ENCODE measurements at places on chromosomes 11 and 22. TPM values are rescaled to one million over a fixed set of nuclear protein-coding genes. Genes with fewer than 3 reads are reported as not detected.

MN1 gene
- 27.2 TPM for total RNA-seq

KCNA4 gene
- 1.3 TPM for total RNA-seq

INS gene
- total RNA-seq: not detected

DNA sequence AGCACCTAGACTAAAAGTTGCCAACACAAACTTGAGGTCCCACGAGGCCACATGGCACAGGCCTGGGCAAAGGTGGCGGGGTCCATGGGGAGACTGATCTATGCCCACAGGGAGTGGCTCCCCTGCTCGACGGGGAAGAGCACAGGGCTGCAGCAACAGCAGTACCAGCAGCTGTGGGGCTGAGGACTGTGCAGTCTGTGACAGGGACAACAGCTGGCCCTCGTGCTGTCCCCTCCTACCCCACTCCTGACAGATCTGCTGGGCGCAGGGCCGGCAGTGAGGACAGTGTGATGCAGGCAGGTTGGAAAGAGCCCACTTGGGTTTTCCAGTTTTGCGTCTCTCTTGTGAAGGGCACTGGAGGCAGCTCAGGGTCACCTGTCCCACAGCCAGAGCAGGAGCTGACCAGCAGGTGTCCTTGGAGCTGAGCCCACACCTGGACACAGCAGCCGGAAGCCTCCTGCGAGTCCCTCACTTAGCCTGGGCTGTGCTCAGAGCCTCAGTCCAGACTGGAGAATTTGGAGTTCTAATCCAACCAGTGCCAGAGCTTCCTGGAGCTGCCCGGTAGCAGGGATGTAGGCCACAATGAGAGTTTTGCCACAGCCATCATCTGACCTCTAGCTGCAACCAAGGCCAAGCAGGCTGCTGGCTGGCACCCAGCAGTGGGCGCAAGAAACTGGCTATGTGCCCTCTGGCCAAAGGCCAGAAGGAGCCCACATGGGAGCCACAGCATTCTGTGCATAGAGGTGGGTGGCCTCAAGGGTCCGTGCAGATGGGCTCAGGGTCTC is 3.6 kb upstream of the GAS2L1 start:
- H3K4me1 ChIP-seq: peaks cover 13% of the 10 kb centered on the region
- H3K27ac ChIP-seq: no peak overlapping the region
- H3K27me3 ChIP-seq: peaks cover 8% of the 10 kb centered on the region
- H3K36me3 ChIP-seq: no peaks in the 10 kb centered on the region

DNA sequence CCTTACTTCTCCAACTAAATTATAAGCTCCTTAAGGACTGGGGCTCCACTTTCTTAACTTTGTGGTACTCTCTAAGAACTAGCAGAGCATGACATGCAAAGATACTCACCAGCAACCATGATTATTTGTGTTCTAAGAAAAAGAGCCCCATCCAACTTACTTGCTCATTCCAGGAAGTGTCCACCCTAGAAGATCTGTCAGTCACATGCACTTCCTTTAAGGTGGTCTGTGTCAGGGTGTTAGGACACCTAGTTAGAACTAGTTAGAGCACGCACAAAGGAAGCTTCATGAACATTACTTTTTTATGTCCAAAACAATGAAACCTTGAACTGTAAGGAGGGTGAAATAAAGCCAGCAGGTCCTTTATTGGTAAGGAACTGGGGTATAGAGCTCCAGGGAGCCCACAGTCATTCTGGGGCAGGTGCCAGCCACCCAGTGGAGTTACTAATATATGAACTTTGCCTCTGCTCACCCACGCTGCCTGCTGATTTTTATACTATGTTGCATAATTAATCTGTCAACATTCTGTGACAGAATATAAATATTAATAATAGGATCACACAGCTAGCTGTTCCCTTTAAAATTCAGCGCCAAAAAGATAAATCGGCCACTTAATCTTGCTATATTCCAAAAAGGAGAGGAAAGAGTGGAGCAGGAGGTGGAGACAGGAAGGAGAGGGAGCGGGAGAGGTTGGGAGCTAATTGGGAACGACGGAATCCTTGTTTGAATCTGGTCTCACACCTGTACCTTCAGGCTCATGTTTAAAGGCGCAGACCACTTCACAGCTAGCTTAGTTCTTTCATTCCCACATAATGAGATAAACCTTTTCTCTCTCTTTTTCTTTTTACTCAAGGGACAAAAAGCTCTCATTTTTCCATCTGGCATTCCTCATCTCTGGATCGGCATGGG is 755.0 kb downstream of the OPCML start:
- H3K27ac ChIP-seq: no peak overlapping the region
- H3K4me3 ChIP-seq: no peak overlapping the region
- DNase-seq: no peak
- H3K27me3 ChIP-seq: no peaks in the 10 kb centered on the region
- H3K36me3 ChIP-seq: no peaks in the 10 kb centered on the region

DNA sequence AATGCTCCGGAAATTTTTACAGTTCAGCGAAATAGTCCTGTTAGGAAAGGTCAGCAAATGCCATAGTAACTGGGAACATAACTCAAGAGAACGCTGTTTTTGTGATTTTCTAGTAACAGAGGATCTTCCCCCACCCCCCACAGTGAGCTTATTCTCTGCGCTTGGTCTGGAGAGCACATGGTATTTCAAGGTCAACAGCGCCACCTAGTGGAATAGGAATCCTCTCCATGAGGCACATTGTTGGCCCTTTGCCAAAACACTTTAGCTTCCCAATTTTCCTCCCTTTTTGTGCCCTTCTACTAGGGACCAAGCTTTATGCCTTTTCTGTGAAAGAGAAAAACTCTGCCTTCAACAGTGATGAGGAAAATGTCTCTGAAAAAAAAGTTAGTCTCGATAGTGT is 13.2 kb upstream of the OR4C12 start:
- H3K4me3 ChIP-seq: no peak overlapping the region
- H3K36me3 ChIP-seq: no peaks in the 10 kb centered on the region
- no peaks in the 10 kb centered on the region for H3K4me1 ChIP-seq
- H3K27ac ChIP-seq: no peak overlapping the region
- peak; percentile 45 for DNase-seq

GRCh38 chr22:49724030-49724892 is 103.4 kb downstream of the BRD1 start:
- peak overlapping the region; percentile 43 for H3K4me3 ChIP-seq
- no peaks in the 10 kb centered on the region for H3K4me1 ChIP-seq
- no peak overlapping the region for H3K27ac ChIP-seq

DNA sequence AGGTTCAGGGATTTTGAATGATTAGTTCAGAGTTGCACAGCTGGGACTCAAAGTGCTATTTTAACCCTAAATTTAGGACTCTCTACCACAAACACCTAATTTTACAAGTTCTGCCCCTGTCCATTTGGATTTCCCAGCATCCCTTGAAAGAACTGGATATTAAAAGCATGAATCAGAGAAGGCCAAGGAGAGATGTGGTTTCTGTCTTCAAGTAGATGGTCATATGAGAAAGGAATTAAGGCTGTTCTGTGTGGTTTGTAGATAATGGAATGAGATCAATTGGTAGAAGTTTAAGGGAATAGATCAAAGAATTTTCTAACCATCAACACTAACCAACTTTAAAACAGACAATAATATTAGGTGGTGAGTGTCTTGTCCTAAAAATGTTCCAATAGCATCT is 106.4 kb upstream of the TENM4 start:
- no peak for DNase-seq
- H3K4me1 ChIP-seq: peaks cover 21% of the 10 kb centered on the region
- no peak overlapping the region for H3K4me3 ChIP-seq

DNA sequence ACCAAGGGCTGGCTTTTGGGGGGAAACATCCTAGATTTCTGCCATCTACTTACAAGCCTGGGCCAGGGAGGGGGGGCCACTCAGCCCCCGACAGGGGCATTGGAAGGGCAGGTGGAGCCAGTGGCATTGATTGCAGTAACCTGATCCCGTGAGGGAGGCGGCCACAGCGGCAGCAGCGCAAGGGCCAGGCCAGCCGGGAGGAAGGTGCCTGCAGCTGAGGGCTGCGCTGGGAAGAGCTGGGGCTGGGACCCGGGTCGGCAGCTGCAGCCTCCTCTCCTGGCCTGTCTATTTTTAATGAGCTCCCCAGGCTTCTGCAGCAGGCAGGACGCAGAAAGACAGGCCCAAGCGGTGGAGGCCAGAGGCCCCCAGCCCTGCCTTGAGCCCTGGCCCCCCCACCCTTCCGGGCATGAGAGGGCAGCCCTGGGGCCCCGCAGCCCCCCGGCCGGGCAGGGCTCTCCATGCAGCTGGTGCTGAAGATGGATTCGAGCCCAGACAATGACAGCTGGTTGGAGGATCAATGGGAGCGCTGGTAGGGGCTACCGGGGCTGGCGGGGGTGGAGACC is 10.6 kb downstream of the FREY1 start:
- H3K4me1 ChIP-seq: peaks cover 37% of the 10 kb centered on the region
- H3K4me3 ChIP-seq: peak overlapping the region; percentile 30
- H3K27me3 ChIP-seq: peaks cover 12% of the 10 kb centered on the region
- DNase-seq: peak; percentile 84

GRIK4 gene
- 0.68 TPM for total RNA-seq

- H3K27ac ChIP-seq: no peak overlapping the region
- no peaks in the 10 kb centered on the region for H3K27me3 ChIP-seq
- no peak overlapping the region for H3K4me3 ChIP-seq
- no peaks in the 10 kb centered on the region for H3K36me3 ChIP-seq
- DNase-seq: no peak
Measured at GRCh38 chr11:112455791-112456190, 195.1 kb upstream of the PLET1 start.

CNIH2 gene
- 5.7 TPM for total RNA-seq

CARD10 gene
- 1.5 TPM for total RNA-seq

DNA sequence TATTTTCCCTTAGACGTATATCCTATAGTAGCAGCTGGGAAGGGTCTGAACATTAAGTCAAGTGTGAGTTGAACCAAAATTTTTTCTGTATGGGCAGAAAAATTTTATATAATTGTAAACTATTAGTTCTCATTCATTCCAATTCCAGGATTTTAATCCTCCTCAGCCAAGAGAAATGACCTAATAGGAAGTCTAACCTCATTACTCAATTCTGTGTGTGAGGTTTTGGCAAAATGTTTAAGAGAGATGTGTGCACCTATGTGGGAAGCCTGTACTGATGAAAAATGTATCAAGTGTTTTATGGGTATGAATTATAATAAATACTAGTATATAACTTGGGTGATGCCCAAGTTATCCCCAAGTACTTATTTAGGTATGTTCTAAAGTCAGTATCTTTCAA is 311.6 kb upstream of the PITPNB start:
- peaks cover 24% of the 10 kb centered on the region for H3K4me1 ChIP-seq
- DNase-seq: no peak
- H3K27me3 ChIP-seq: no peaks in the 10 kb centered on the region
- no peak overlapping the region for H3K4me3 ChIP-seq
- no peak overlapping the region for H3K27ac ChIP-seq
- no peaks in the 10 kb centered on the region for H3K36me3 ChIP-seq

CRYAB gene
- total RNA-seq: not detected

- H3K27me3 ChIP-seq: no peaks in the 10 kb centered on the region
- no peaks in the 10 kb centered on the region for H3K36me3 ChIP-seq
- no peak overlapping the region for H3K4me3 ChIP-seq
- DNase-seq: no peak
Measured at GRCh38 chr11:71551711-71552110, 3.5 kb downstream of the KRTAP5-9 start.

DNA sequence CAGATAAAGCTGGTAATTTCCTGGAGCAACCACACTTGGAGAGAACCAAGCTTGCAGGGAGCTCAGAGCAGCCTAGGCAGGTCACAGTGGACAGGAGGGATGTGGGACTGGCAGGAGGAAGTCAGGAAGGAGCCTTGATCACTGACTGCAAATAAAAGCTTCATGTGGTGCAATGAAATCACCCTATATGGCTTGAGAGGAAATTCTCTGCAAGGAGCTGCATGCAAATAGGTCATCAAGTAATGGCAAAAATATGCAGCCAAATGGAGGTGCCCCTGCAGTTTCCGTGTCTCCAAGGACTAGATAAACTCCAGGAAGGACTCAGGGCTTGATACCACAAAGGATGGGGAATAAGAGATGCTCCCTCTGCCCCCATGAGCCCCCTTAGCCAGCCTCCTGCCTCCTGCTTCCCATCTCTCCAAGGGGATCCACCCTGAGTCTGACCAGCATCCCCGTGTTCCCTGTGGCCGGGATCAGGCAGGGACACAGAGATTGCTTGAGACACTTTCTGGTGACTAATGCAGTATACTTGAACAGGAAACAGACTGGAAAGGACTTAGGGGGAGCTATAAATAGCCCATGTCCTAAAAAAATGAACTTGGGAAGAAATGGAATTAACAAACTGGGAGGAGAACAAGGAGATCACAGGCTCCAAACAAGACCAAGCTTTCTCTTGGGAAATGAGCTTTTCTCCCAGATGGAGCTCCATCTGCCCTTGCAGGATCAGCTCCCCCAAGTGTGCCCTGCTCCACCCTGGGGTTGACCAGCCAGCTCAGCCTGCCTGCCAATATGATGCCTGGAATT is 23.9 kb upstream of the MICAL2 start:
- H3K36me3 ChIP-seq: no peaks in the 10 kb centered on the region
- H3K4me3 ChIP-seq: no peak overlapping the region

DNA sequence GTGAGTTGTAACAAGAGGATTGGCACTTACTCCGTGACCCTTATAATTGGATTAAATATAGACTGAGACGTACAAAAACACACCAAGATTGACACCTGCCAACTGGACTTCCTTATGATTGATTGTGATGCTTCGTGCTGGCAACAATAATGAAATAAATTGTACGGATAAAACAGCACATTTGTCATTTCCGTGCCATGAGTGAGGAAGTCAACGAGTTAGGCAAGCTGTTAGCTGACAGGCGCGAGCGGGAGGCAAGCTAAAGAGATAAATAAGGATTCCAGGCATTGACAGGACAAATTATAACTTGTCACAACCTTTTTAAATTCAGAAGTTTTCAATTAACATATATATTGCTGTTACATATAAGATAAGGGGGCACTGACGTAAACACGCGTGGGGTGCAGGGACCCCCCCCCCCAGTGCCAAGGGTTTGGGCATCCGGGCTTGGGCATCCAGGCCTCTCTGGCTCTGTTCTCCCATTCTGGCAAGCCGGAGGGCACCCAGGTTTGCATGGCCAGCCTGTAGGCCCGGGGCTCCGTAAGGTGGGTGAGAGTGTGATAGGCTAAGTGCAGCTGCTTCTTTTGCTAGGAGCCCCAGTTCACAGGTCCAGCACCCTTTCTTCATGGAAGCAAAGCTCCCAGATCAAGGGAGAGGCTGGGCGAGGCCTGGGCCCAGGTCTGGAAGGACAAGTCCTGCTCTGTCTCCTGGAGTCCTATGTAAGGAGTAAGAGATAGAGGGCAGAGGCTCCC is 11.2 kb upstream of the PAX6 start:
- H3K36me3 ChIP-seq: no peaks in the 10 kb centered on the region
- no peak overlapping the region for H3K4me3 ChIP-seq
- peak; percentile 33 for DNase-seq
- H3K27me3 ChIP-seq: peaks cover 100% of the 10 kb centered on the region

DNA sequence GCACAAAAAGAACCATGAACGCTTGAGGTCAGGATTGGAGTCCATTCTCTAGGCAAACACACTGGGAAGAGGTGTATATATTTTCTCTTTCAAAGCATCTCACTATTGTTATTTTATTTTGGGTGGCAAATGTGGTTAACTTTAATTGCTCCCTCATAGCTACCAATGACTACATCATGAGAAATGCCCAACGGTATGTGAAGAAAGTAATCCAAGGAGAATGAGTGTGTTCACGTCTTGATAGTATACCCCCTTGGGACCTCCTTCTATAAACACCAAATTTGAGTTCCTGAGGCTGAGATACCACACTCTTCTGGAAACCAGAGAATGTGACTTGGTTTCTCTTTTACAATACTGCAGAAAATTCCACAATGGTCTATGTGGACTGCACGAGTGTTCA is 15.8 kb downstream of the OR8D1 start:
- no peaks in the 10 kb centered on the region for H3K4me1 ChIP-seq
- H3K4me3 ChIP-seq: no peak overlapping the region
- no peak overlapping the region for H3K27ac ChIP-seq
- no peaks in the 10 kb centered on the region for H3K27me3 ChIP-seq
- DNase-seq: no peak

TYR gene
- not detected for total RNA-seq

CAVIN3 gene
- total RNA-seq: 2.9 TPM

MS4A14 gene
- total RNA-seq: not detected

All from neural progenitor cell (in vitro differentiated cells).